ENCODE measurements at places on chromosomes 6 and 20.

GRCh38 chr6:122576888-122577287 lies 33.3 kb upstream of the PKIB start:
- DNase-seq, result no peak

DNA sequence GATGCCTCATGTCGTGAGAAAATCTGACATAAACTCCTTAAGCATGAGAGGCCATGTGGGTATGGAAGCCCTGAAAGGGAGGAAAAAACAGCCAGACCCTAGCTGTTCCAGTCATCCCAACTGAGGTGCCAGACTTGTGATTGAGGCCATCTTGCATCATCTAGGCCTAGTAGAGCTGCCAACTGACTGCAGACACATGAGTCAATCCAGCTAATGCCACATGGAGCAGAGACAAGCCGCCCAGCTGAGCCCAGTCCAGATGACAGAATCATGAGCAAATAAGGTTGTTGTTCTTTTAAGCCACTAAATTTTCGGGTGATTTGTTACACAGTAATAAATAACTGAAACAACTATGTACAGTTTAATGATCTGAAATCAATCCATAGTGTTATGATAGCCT lies 680.9 kb downstream of the MAFB start:
- DNase-seq, result no peak

- no peak for DNase-seq
Observed at GRCh38 chr6:100426744-100427338, 37.9 kb downstream of the SIM1 start.

- no peak for DNase-seq
Observed at GRCh38 chr6:145765449-145765848, 30.1 kb upstream of the EPM2A start.

- no peak for DNase-seq
Observed at GRCh38 chr6:39494998-39495397, 172.5 kb upstream of the KCNK16 start.

DNA sequence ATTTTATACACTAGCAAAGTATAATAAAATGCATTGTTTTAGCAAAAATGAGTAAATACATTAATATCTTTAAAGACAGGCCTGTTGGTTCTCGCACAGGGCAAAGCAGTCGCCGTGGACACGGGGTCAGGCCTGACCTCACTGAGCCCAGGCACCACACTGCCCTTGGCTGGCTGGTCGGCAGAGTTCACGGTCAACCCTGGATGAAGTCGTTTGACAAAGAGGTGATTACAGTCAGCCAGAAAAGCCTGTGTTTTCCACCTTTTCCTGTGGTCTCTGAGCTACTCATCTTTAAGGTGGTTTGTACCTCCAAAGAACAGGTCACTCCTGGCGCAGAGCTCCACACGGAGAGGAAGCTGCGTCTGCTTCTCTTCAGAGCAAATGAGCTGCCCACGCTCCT lies 191.5 kb downstream of the DLL1 start:
- DNase-seq, result no peak

- no peak for DNase-seq
Observed at GRCh38 chr6:50889935-50890334, 71.3 kb downstream of the TFAP2B start.

- DNase-seq, result no peak
Observed at GRCh38 chr6:160215232-160215631, 43.4 kb downstream of the SLC22A2 start.

DNA sequence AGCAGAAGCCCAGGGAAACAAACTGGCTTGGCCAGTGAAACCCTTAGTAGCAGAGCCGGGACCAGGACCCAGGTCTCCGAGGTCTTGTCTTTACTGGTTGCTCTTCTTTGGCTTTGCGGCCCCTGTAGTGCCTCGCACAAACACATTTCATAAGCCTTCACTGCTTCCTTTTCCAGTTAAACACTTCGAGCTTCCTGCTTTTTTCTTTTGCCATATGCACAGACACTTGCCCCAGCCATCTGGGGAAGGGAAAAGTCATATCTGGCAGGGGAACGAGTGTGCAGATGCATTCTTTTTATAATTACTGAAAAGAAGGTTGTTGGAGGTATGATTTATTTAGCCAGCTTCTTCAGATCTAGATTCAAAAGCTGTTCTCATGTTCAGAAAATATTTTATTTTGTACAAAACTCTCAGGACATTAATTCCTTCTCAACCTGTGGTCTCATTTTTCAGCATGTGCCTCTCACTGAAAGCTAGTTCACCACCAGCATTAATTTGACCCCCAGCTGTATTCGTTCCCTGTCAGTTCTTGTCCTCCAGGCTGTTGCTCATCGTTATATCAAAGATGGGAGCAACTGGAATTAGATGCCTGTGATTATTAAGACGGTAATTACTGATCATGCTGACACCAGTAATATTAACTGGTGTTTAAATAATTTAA lies 19.2 kb downstream of the KLHL32 start:
- DNase-seq, result no peak

DNA sequence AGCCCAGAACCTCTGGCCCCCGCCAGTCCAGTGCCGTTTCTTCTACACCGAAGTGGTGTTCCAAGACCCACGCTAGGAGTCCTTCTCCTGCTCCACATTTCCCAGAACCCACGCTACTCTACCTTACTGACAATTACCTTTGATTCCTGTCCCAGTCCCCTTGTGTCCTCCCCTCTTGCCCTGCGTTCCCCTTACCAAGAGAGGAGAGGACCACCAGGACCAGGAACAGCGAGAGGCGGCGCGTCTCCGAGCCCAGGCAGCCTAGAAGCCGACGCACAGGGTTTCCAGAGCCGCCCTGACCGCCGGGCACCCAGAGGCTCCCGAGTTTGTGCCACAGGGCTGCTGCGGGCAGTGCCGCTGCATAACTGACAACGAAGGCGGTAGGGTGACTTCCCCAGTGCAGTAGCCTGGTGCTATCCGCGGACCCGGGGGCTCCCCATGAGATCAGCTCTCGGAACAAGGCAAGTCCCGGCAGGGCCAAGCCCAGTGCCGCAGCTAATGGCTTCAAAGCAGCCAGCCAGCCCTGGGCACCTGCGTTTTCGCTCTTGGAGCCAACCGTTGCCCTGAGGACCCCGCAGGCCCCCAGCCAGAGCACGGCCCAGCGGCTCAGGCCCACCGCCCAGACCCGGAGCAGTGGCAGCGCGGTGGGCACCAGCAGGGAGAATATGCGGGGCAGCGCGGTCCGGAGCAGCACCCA lies 512 bp downstream of the TAP1 start:
- no peak for DNase-seq

GRCh38 chr20:57703013-57703412 lies 6.8 kb downstream of the PMEPA1 start:
- DNase-seq, result no peak

DNA sequence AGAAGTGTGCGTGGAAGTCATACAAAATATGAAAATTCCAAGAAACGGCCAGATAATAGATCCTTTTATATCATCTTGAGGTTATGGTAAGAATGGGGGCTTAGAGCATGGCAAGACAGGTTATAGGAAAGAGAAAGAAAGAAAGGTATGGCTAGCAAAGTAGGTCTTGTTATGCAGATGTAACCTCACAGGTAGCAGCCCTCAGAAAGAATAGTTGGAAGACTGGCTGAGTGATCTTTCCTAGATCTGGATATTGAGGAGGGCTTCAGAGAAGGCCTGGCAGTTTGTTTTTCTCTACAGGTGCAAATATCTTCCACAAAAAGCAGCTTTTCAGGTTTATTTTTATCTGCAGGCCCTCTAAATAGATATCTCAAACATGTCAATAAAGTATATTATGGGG lies 679.5 kb downstream of the KHDRBS2 start:
- DNase-seq, result no peak

DNA sequence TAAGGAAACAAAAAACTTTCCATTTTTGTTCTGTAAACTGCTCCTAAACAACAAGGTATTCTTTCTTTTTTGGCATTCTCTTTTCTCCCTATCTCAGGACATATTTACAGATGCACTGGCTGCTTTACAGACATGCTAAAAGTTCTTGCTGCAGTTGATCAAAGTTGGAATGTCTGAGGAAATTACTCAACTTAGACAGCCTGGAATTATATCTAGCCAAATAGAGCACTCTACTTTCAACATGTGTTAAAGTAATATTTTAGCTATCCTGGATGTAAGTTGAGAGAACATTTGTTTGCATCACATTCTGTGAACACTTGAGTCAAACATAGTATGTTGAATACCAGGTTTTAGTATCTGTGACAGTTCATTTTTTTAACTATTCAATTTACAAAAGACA lies 24.8 kb downstream of the TASP1 start:
- DNase-seq, result no peak

GRCh38 chr6:41059556-41059955 lies 6.6 kb downstream of the APOBEC2 start:
- no peak for DNase-seq

- DNase-seq, result no peak
Observed at GRCh38 chr6:74840953-74841352, 364.9 kb downstream of the COL12A1 start.

DNA sequence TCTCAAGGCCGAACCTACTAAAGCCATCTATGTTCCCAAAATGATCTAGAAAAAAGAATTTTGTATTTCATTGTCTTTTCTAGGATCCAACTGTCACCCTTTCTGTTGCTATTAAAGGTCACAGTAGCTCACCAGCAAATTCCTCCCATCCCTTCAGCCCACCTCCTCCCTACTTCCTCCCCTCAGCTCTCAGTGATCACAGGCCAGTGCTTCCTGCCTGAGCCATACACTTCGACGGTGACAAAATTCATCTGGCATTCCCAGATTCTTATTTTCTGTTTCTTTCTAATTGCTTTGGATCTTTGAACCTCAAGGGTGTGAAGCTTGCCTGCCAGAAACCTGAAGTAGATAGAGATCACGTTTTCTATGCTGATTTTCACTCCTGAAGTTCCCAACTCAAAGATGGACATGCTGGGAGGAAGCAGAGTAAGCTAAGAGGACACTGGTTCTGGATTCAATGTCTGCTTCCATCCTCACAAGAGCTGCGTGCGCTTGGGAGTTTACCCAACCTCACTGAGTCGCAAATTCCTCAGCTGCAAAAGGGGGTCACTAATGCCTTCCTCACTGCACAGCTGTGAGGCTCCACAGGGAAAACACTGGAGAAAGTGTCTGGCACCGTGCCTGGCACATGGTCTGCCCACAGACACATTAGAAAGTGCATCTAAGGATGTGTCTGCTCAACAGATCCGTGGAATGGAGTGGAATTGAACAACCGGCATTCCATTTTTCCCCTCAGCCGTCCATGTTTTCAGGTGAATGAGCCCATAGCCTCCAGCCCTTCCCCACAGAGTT lies 34.5 kb downstream of the MDGA1 start:
- DNase-seq, result no peak

- no peak for DNase-seq
Observed at GRCh38 chr6:87826424-87826823, 124.4 kb upstream of the AKIRIN2 start.

DNA sequence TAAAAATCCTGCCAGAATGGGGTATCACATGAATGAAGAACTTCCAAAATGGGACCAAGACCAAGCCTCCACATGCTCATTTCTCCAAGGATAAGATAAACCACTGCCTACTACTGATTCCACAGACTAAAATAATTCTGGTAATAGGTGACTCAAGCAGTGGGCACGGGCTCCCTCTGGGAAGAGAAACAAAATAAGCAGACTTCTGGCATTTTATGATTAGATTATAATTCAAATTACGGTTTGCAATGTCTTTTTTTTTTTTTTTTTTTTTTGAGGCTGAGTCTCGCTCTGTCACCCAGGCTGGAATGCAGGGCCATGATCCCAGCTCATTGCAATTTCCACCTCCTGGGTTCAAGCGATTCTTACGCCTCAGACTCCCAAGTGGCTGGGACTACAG lies 16.0 kb downstream of the UQCC1 start:
- DNase-seq, result no peak

DNA sequence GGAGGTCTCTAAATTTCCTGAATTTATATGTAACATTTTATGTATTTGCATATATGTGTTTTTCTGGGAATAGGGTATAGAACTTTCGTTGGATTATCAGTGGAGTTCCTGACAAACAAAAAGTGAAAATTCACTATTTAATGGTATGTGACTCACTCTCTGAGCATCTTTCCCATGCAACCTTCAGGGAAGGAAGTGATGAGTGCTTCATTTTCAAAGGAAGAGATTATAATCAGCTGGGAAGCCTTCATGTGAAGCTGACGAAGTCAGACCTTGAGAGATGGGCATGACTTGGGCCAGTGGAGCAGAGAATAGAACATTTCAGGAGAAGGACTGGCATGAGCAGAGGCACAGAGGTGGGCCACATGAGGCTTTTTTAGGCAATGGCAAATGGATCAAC lies 72.7 kb downstream of the FAXC start:
- DNase-seq, result no peak

DNA sequence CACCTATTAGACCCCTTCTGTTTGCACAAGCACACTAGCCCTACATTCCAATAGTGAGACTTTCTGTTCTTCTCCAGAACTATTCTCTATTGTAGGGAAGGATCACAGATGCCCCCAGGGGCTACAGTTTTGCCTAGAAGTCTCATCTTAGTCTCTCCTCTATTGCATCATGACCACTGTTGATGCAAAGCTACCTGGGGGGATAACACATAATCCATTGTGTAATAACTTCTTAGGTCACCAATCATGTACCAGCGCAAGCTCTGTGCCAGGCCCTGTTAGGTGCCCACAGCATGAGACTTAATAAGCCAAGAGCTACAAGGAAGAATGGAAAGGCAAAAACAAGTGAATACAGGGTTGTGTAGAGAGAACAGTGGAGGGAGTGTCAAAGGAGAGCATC lies 98.1 kb upstream of the TNFAIP3 start:
- no peak for DNase-seq

DNA sequence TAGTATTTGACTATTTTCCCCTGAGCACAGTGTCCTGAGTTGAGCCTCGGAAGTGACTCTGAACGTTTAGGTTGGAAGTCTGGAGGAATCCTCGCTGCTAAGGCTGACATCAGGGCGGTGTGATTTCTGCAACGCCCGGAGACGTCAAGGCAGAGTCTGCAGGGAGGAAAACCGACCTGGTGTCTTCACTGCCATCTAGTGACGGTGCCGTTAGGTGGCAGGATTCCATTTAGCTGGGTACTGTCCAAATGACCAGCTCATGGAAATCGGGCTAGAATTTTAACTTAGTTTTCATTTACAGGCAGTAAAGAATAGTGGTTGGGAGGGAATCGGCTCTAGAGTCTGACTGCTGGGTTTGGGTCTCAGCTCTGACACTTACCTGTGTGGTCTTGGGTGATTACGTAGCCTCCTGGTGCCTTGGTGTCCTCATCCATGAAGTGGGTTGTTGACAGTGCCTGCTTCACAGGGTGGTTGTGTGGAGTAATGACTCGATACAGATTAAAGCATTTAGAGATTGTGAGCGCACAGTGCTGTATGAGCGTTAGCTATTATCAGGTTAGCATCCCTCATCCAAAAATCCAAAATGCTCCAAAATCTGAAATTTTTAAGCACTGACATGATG lies 35.0 kb downstream of the FOXF2 start:
- no peak for DNase-seq

DNA sequence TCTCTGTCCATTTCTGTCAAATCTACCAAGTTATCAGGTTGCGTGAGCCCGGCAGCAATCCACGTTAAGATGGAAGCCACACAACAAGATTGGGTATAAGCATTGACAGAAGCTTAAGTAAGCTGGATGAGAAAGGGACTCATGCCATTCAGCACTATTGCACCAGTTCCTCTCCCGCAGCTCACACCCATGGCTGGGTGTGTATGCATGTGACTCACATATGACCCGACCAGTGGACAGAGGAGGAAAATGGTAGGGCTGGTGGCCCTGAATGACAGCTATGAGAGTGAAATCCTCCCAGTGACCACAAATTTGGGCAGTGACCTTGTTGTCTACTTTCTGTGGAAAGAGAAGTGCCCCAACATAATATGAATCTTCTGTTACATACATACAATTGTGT lies 113.5 kb downstream of the OTOR start:
- DNase-seq, result no peak

- DNase-seq, result no peak
Observed at GRCh38 chr20:33945391-33946081, 48.2 kb upstream of the RALY start.

- DNase-seq, result no peak
Observed at GRCh38 chr6:35562060-35562459, 49.4 kb upstream of the TULP1 start.

Measured in GM12864 (cell line).